ENCODE measurements at places on chromosomes 2 and 18.

- DNase-seq, result no peak
These were observed 235.6 kb upstream of the HNRNPA3 start for GRCh38 chr2:176976736-176977685.

GRCh38 chr18:11501352-11501751 is 108.0 kb upstream of the SLC35G4 start:
- no peak for DNase-seq

GRCh38 chr2:13005048-13005447 is 288.3 kb downstream of the TRIB2 start:
- DNase-seq, result no peak

GRCh38 chr2:233974530-233975071 is 57.4 kb downstream of the TRPM8 start:
- no peak for DNase-seq

GRCh38 chr2:210199186-210199765 is 26.0 kb downstream of the ACADL start:
- DNase-seq, result no peak

GRCh38 chr2:232668805-232669444 is 28.2 kb upstream of the GIGYF2 start:
- no peak for DNase-seq

DNA sequence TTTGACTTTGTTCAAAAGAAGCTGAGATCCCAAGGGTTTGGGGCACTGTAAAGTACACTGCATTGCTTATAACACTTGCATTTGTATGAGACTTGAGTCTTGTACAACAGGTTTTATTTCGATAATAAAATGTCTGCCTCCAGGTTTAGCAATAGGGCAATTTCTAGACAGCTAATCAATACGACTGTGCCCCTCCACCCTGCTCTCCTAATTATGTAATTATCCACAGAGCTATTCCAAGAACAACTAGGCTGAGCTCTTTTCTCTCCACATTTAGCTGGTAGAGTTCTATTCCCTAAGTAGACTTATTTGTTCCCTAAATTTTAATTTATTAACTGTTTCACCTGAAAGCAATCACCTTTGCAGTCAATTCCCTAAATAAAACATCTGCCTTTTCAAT is 52.9 kb upstream of the LINC00305 start:
- no peak for DNase-seq

GRCh38 chr2:131058920-131059319 is 34.3 kb downstream of the FAM168B start:
- DNase-seq, result no peak

- DNase-seq, result no peak
These were observed 15.3 kb downstream of the STAMBP start for GRCh38 chr2:73844087-73844486.

- no peak for DNase-seq
These were observed 1.0 kb upstream of the ESPNL start for GRCh38 chr2:238098901-238099713.

DNA sequence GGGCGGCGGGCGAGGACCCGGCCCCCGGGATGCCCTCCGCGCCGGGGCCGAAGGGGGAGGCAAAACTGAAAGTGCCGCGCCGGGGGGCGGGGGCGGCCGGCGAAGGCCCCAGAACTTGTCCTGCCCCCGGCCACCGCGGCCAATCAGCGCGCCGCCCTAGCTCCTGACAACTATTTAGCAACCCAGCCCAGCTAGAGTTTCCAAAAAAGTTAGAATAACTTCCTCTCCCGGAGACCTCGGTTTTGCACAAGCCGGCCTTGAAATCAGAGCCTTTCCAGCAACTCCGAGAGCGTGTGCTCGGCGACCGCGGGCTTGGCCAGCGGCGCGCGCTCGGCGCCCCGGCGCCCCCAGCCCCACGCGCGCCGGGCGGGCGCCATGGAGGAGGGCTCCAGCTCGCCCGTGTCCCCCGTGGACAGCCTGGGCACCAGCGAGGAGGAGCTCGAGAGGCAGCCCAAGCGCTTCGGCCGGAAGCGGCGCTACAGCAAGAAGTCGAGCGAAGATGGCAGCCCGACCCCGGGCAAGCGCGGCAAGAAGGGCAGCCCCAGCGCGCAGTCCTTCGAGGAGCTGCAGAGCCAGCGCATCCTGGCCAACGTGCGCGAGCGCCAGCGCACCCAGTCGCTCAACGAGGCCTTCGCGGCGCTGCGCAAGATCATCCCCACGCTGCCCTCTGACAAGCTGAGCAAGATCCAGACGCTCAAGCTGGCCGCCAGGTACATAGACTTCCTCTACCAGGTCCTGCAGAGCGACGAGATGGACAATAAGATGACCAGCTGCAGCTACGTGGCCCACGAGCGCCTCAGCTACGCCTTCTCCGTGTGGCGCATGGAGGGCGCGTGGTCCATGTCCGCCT is at the start of gene TWIST2:
TWIST2 (plus strand) TSS at position 245 of the 850 bp plus-strand sequence; CDS start at position 376, 131 bp downstream.
- no peak for DNase-seq
